Lung (tissue), 17 donors: ENCODE measurements at places on chromosomes 6 and 20. TPM values are rescaled to one million over a fixed set of nuclear protein-coding genes. Genes with fewer than 3 reads are reported as not detected.

Gene SCRT2
- polyA plus RNA-seq: not detected

Gene OR2H2
- not detected for polyA plus RNA-seq

Gene TREM2
- polyA plus RNA-seq: 7.4 TPM

Gene FAM83B
- polyA plus RNA-seq: 0.04 TPM

Gene PLEKHG1
- 8.8 TPM for polyA plus RNA-seq

Gene PACSIN1
- 0.02 TPM for polyA plus RNA-seq

Gene VSX1
- not detected for polyA plus RNA-seq

Gene CD40
- polyA plus RNA-seq: 28.7 TPM

Gene PLA2G7
- polyA plus RNA-seq: 23.4 TPM

Gene MROH8
- 1.6 TPM for polyA plus RNA-seq

Gene PPP1R3D
- 8.8 TPM for polyA plus RNA-seq

Gene EXOC2
- polyA plus RNA-seq: 6.3 TPM
